Activated CD4-positive, alpha-beta T cell treated with anti-CD3 and anti-CD28 coated beads, Interleukin-2, amount 50 U/mL, for 4 hours (primary cell): ENCODE measurements at places on chromosomes 6 and 20.

GRCh38 chr20:49742948-49743347 is 29.3 kb upstream of the B4GALT5 start:
- no peak for DNase-seq

GRCh38 chr20:18056174-18057100 is 1.3 kb downstream of the OVOL2 start:
- no peak for DNase-seq

DNA sequence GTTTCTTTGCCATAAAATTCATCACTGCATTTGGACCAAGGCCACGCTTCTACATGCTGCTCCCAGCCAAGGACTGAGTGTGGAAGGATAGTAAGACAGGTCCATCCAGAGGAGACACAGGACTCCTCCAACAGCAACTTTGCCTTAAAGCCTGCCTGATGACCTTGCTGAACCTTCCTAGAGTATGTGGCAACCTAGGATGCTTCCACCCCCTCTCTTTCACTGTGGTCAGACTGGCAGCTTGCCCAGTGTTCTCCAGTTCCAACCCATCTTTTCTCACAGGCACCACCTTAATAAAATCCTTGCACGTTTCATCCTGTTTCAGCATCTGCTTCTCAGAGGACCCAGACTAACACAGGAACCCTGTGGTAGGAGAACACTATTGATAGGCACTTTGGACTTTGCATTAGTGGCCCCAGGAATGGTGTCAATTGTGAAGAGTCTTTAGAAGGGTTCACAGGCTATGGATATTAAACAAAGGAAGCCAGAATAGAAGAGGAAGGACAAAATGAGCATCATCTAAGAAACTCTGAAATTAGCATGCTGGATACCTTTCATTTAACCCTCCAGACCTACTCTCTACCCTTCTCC is 2.4 kb upstream of the PKHD1 start:
- DNase-seq: no peak

DNA sequence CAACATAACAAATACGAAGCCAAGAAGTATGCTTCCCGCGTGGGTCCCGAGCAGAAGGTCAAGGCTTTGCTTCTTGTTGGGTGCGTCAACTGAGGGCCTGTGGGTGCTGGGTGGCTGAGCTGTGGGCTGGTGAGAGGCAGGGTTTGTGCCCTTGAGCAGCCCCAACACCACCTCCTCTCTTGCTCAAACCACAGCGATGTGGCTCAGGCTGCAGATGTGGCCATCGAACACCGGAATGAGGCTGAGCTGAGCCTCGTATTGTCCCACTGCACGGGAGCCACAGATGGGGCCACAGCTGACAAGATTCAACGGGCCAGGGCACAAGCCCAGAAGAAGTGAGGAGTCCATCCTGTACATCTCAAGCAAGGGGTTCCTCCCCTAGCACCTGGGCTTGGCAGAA is 7.0 kb upstream of the PTPRA start:
- no peak for DNase-seq
